ENCODE measurements at places on chromosomes 1 and 21. TPM values are rescaled to one million over a fixed set of nuclear protein-coding genes. Genes with fewer than 3 reads are reported as not detected.
A peak's percentile ranks its signal among the peaks of the same experiment; 100 is the strongest.

- peak; percentile 32 for DNase-seq
These were observed 4.5 kb downstream of the PARP1 start for GRCh38 chr1:226403201-226404034.

GRCh38 chr1:245039196-245039595 is 115.6 kb upstream of the KIF26B start:
- DNase-seq: no peak

DNA sequence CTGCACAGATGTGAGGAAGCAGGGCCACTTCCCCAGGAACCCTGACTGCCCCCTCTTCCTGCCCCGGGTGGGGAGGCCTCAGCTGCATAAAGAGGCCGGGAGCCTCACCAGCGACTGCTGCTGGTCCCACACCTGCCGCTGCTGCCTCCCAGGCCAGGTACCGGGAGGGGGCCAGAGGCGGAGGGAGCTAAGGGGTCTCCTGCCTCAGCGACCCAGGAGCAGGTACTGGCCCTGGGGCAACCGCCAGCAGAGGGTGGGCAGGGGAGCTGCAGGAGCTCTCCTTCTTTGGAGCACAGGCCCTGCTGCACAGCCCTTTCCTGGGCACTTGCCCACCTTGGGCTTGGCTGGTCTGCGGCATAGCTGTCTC is 6.8 kb downstream of the GJC2 start:
- DNase-seq: no peak

- DNase-seq: peak; percentile 28
These were observed 66.8 kb downstream of the TBCE start for GRCh38 chr1:235434001-235434400.

GRCh38 chr1:163201906-163202305 is 810 bp downstream of the RGS5 start:
- no peak for DNase-seq

- no peak for DNase-seq
These were observed 18.3 kb downstream of the PBX1 start for GRCh38 chr1:164577291-164577690.

- DNase-seq: no peak
These were observed 160.1 kb downstream of the PTPRC start for GRCh38 chr1:198798923-198799386.

DNA sequence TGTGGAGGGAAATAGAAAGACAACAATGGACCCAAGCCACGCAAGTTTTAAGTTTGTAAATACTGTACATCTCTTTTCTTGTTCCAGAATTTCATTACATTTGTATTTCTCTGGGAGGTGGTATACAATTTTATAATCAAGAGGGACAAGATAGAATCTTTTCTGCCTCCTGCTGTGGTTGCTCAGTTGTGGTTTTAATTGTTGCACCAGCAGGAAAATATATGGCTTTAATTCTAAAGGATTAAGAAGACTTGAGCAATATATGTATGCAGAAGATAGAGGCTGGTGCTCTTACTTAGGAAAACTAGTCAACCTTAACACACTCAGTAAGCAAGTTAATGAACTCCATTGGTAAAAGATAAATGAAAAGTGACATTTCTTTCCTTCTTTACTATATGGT is 19.8 kb upstream of the ASB17 start:
- DNase-seq: no peak

DNA sequence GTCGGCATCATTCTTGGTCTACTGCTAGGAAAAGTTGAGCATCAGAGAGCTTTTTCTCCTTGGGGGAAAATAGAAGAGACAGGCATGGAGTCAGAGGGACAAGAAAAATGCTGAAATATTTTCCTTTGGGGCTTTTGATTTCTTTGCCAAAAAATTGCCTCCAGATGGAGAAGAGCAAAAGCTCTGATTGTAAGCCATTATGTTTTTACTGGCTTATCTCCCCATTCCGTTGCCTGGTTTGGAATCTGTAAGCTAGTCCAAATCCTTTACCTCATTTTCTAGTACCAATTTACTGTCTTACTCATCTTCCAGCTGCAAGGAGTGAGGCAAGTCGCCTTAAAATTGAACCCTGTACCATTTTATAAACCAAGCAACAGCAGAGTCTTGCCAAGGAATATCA is 23.3 kb upstream of the NBL1 start:
- no peak for DNase-seq

DNA sequence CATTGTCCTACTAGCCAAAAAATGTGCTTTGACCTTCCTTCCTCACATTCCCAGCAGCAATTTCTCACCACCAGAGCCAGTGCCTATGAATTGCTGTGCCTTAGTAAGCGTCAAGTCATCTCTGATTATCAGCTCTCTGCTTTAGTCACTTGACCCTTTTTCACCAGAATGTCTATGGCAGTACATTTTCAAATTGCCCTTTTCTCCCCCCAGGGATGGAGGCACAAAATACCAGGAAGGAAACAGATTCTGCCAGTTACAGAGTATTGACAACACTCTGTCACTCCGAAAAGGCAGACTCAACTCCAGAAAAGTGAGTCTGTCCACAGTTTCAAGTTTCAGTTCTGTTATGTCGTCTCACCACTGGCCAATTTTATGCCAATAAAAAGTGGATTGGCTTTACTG is 167.4 kb downstream of the TNFSF18 start:
- no peak for DNase-seq

- no peak for DNase-seq
These were observed at the start of gene DCDC2B for GRCh38 chr1:32208891-32209328. Gene DCDC2B (plus strand): TSS chr1:32209089. CDS start chr1:32209094, 5 bp downstream.

- no peak for DNase-seq
These were observed 69.3 kb downstream of the RPS6KA1 start for GRCh38 chr1:26598890-26599289.

DNA sequence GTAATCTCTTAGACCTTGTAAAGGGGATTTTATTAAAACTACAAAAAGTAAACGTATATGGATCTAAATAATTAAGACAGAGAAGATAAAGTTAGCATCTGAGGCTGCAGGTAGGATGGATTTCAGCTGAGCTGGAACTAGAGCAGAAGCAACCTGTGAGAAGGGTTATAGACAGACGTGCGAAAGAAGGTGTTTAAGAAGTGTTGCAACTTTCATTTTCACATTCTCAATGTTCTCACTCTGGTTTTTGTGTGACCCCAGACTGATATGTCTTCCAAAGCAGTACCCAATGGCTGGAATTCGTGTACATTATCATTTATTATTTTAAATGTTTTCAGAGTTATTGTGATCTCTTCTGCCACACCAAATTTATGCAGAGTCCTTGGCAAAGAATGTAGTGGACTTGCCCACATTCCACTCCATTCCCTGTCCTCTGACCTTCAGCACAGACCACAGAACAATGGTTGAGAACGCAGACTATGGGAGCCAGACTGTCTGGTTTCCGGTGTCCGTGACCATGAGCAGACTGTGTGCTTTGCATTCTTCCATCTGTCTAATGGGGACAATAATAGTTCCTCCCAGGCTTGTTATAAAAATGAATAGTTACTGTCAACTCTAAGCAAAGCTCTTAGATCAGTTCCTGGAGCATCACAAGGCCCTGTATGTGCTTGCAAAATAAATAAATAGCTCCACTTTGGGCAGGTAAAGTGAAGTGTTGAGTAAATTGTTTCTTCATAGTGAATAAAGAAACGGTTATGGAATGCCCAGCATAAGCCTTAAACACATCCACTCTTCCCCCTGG is 140.6 kb upstream of the SAMSN1 start:
- no peak for DNase-seq

- DNase-seq: no peak
These were observed 33.6 kb upstream of the FOXE3 start for GRCh38 chr1:47382399-47382983.

DNA sequence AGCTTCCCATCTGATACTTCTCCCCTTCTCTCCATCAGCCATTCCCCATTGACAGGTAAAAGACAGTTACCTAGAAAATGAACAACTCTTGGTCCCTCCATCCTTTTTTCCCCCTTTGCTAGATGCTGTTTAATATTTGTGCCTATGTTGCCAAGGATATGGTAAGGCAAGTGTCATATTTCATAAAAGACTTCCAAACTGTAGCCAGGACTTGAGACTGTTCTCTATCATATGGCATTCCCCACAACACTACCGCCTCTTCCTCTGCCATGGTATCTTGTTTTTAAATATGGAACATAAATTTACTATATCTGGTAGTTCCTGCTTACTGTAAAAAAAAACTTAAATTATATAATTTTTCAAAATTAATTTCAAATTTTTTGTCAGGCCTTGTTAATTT is 97.2 kb downstream of the PHTF1 start:
- no peak for DNase-seq

DNA sequence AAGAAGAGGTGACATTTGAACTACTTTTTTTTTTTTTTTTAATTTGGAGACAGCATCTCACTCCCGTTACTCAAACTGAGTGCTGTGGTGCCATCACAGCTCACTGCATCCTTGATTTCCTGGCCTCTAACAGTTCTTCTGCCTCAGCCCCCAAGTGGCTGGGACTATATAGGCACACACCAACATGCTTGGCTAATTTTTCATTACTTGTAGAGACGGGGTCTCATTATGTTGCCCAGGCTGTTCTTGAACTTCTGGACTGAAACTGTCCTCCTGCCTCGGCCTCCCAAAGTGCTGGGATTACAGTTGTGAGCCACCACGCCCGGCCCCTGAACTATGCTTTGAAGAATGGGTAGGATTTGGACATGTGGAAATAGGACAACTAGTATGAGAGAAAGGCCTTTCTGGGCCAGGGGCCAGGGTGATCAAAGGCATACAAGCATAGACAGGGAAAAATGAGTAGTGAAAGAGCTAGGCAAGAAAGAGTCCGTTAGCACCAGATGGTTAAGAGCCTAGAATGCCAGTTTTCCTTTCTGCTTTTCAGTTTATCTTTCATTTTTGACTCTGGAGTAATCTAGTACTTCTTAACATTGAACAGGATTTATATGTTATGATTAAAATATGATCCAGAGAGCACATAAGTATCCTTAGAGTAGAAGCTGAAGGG is 6.3 kb downstream of the RABGAP1L start:
- DNase-seq: no peak

DNA sequence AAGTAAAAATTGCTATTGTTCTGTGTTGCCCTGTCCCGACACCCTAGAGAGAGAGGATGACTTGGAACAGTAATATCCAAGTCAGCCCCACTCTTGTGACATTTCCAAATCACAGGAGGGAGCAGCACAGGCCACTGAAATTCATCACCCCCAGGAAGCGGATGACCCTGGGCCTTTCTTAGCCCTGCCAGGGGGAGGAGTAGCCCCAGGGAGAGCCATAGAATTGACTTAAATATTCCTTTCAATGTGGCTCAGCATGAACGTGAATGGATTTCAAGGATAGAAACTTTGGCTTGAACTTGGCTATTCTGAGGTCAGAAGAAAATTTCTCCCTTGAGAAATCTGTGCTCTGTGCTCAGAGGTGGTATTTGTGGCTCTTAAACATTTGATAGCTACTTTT is 80.6 kb downstream of the CENPF start:
- peak; percentile 43 for DNase-seq

DNA sequence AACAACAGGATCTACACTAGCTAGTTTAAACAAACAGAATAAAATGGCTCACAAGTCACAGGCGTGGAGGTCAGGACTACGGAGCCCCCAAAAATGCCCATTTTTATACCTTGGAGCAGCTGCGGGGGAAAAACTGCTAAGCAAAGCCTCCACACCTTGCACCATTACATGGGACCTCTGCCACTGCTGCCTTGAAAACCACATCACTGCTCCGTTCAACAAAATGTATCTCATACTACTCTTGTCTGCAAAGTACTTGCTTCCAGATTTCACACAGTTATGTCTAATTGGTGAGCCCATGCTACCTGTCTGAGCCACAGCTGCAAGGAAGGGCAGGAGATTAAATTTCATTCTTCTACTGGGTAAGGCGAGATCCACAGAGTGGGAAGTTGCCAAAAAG is 24.4 kb downstream of the MRPL39 start:
- no peak for DNase-seq

- no peak for DNase-seq
These were observed 23.7 kb upstream of the COG2 start for GRCh38 chr1:230618537-230618936.

GRCh38 chr21:36589352-36589971 is 109.5 kb upstream of the SIM2 start:
- peak; percentile 60 for DNase-seq

- no peak for DNase-seq
These were observed 22.3 kb upstream of the APOBEC4 start for GRCh38 chr1:183675381-183675780.

DNA sequence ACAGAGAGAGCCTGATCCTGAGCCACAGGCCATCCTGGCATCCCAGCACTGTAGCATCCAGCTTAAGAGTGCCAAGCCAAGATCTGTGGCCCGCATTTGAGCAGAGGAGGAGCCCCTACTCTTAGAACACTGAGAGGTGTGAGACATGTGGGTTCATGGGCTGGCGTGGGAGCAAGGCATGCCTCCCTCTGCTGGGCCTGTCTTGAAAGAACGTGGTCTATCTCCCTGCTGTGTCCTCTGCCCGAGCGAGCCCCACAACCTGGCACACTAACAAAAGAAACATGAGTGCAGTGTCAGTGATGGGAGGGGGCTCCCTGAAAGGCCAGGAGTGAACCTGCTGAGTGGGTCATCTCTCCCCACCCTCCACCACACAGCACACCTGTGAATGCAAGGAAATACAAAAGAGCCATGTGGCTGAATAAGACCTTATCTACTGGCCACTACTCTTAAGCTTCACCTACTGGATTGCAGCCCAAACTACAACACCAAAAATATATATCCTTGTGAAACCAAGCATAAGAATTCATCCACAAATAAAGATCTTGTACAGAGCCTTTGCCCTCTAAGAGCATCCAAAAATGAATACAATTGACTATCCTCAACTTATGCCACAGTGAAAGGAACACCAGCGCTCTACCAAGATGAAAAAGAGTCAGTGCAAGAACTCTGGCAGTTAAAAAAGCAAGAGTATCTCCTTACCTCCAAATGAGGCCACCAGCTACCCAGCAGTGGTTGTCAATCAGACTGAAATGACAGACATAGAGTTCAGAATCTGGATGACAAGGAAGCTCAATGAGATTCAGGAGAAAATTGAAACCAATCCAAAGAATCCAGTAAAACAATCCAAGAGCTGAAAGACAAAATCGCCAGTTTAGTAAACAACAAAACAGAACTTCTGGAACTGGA is 259.4 kb upstream of the DAB1 start:
- peak; percentile 37 for DNase-seq

DNA sequence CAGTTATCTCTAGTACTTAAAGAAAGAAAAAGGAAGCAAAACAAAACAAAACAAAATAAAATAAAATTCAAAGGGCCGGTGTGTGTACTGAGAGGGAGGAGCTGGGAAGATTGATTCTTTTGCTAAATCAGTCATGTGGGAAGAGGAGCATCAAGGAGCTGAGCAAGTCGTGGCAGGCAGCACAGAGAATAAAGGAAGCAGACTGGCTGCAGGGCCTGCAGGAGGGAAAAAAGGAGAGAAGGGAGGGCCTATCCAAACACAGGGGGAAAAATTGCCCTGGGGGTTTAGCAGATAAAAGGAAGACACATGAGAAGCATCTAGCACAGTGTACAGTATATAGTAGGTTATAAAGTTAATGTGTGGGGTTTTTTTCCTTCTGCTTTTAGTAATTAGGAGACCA is 27.6 kb downstream of the AGO4 start:
- DNase-seq: no peak

GRCh38 chr1:40858856-40859416 is 3.2 kb downstream of the CITED4 start:
- DNase-seq: no peak

ITGB2 gene
- total RNA-seq: 1.5 TPM

FAM131C gene
- 2.0 TPM for total RNA-seq

MNDA gene
- total RNA-seq: not detected

KRTAP7-1 gene
- not detected for total RNA-seq

LIN28A gene
- total RNA-seq: 1,150 TPM

NR5A2 gene
- 22.3 TPM for total RNA-seq

CAPZB gene
- total RNA-seq: 380 TPM

REN gene
- not detected for total RNA-seq
